Upper lobe of right lung (tissue), 1 donor: ENCODE measurements at places on chromosomes 2 and 18. TPM values are rescaled to one million over a fixed set of nuclear protein-coding genes. Genes with fewer than 3 reads are reported as not detected.

GRCh38 chr2:236574424-236575145 lies 5.0 kb downstream of the ACKR3 start:
- DNase-seq, result no peak
- peaks cover 5% of the 10 kb centered on the region for H3K27me3 ChIP-seq
- H3K4me1 ChIP-seq, result peaks cover 10% of the 10 kb centered on the region
- no peaks in the 10 kb centered on the region for H3K36me3 ChIP-seq

DNA sequence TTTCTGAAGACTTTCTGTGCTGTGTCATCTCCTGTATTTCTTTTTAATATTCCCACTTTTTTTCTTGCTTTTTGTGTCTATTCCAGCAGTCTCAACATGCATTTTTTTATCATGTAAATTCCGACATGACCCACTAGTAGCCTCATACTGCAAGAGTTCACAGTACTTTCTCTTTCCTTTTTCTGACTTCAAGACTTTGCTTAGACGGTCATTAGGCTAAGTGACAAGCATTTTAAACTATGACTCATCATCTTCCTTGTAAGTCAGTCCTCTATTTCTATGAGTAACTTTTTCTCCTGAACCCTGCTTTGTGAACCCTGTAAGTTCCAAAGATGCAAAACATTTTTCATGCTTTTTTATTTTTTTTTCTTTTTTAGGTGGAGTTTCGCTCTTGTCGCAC lies 381.2 kb downstream of the TXNL1 start:
- H3K27ac ChIP-seq, result no peak overlapping the region
- DNase-seq, result no peak
- no peaks in the 10 kb centered on the region for H3K27me3 ChIP-seq
- no peaks in the 10 kb centered on the region for H3K4me1 ChIP-seq
- H3K36me3 ChIP-seq, result no peaks in the 10 kb centered on the region

- no peak for DNase-seq
- no peak overlapping the region for H3K27ac ChIP-seq
- no peaks in the 10 kb centered on the region for H3K36me3 ChIP-seq
- no peak overlapping the region for H3K4me3 ChIP-seq
- H3K27me3 ChIP-seq, result no peaks in the 10 kb centered on the region
- H3K4me1 ChIP-seq, result no peaks in the 10 kb centered on the region
These were observed 477.7 kb downstream of the TNS1 start for GRCh38 chr2:217525076-217525475.

DNA sequence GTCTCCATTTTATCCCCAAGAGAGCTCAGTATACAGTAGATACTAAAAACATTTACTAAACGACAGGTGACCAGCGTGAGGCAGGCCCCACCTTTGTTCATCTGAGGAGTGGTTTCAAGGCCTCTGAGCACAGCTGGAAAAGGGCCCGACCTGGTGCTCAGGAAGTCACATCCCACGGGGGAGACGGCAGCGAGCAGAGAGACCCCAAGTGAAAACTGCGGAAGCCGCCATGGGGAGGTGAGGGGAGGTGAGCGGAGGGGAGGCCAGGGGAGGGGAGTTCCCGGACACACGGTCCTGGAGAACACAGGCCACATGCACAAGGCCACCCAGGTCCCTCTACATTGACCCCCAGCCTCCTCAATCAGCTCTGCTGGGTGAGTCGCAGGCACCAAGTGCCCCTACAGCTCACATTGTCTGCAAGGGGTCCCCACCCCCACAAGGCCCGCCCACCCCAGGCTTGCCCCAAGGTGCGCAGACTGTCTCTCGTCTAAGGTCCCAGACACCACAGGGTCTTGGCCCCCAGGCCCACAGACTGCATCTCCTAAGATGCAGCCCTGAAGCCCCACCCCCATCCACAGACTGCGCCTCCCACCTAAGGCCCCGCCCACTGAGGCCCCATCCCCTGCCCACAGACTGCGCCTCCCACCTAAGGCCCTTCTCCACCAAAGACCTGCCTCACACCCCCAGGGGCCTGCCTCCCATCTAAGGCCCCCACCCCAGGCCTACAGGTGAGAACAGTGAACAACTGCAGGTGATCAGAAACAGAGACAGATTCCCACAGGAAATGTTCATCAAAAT lies 19.1 kb downstream of the PARD6G start:
- no peak overlapping the region for H3K4me3 ChIP-seq
- H3K27me3 ChIP-seq, result no peaks in the 10 kb centered on the region
- no peak for DNase-seq
- H3K36me3 ChIP-seq, result no peaks in the 10 kb centered on the region
- no peaks in the 10 kb centered on the region for H3K4me1 ChIP-seq

DNA sequence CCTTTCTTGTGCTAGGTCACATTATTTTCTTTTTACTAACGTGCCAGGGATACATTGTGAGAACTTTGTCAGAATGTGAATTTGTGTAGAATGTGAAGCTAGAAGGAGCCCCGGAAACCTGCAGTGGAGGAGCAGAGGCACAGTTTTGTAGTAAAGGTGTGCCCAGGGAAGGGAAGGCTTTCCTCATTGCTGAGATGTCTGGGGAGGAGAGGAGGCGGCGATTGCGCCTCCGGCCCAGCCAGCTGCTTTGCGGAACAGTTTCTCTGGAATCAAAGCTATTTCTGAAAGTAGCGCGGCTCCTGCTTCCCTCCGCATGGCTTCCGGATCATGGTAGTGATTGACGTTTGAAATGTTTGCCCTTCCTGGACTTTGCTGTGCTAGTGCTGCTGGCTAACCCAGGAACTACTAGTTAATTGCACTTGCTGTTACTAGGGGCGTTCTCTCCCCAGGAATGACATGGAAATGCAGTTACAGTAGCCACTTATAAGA lies 83.1 kb upstream of the RBM44 start:
- no peak for DNase-seq
- peak overlapping the region; percentile 64 for H3K27ac ChIP-seq
- H3K36me3 ChIP-seq, result peaks cover 33% of the 10 kb centered on the region
- no peaks in the 10 kb centered on the region for H3K27me3 ChIP-seq

DNA sequence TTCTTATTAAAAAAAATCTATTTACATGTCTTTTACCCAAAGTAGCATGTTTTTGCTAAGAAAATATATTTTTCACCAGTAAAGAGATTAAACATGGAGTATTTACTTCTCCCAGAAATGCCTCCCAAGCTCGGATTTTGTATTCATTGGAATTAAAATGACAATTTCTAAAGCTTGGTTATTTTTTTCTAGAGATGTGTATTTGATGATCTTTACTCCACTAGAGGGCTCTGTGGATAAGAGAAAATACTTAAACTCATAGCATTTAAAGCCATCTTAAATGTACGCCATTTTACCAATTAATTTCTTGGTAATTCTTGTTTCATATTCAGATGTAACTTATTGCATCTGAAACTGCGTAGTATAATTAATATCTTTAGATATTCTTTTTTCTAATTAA lies 461.4 kb downstream of the GALR1 start:
- no peak overlapping the region for H3K4me3 ChIP-seq
- H3K36me3 ChIP-seq, result no peaks in the 10 kb centered on the region
- DNase-seq, result no peak
- no peaks in the 10 kb centered on the region for H3K4me1 ChIP-seq

DNA sequence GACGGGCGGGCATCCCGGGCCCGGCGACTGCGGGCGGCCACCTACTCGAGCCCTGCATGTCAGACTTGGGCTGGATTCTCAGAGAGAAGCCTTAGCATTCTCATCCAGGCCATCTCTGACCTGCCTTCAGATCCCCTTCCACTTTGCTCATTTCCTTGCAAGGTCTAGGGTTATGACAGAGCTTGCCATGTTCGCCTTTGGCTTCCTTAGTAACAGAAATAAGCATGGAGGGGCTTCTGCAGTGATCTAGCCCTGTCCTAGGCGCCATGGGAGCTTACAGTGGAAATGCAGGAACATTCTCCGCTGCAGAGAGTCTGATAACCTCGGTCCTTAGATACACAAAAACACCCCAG lies 632 bp upstream of the ACVR1 start:
- DNase-seq, result no peak
- H3K4me1 ChIP-seq, result peaks cover 21% of the 10 kb centered on the region
- no peaks in the 10 kb centered on the region for H3K36me3 ChIP-seq
- H3K4me3 ChIP-seq, result peak overlapping the region; percentile 77
- H3K27ac ChIP-seq, result peak overlapping the region; percentile 94

- H3K27ac ChIP-seq, result no peak overlapping the region
- H3K36me3 ChIP-seq, result no peaks in the 10 kb centered on the region
- no peak overlapping the region for H3K4me3 ChIP-seq
- no peak for DNase-seq
- peaks cover 4% of the 10 kb centered on the region for H3K4me1 ChIP-seq
These were observed 627.6 kb upstream of the PKDCC start for GRCh38 chr2:41420219-41420618.

DNA sequence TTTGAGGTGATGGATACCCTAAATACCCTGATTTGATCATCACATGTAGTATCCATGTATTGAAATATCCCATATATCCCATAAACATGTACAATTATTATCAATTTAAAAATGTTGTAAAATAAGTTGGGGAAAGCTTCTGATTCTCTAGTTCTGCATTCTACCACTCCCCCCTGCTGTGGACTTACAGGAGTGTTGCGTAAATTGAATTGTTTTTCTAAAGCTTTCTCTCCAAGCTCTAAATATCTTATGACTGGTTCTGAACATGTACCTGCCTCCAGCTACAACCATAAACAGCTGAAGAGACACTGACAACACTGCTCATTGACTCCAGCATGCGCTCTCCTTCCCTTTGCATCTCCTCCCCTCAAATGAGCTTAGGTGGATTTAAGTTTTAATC lies 145.2 kb downstream of the MGAT5 start:
- no peak overlapping the region for H3K27ac ChIP-seq
- no peaks in the 10 kb centered on the region for H3K4me1 ChIP-seq
- H3K36me3 ChIP-seq, result peaks cover 16% of the 10 kb centered on the region
- H3K27me3 ChIP-seq, result no peaks in the 10 kb centered on the region

GRCh38 chr2:86512034-86512433 lies 51.2 kb downstream of the CHMP3 start:
- no peak overlapping the region for H3K4me3 ChIP-seq
- peaks cover 10% of the 10 kb centered on the region for H3K4me1 ChIP-seq
- H3K36me3 ChIP-seq, result peaks cover 34% of the 10 kb centered on the region
- DNase-seq, result no peak
- H3K27ac ChIP-seq, result peak overlapping the region; percentile 0
- H3K27me3 ChIP-seq, result no peaks in the 10 kb centered on the region

DNA sequence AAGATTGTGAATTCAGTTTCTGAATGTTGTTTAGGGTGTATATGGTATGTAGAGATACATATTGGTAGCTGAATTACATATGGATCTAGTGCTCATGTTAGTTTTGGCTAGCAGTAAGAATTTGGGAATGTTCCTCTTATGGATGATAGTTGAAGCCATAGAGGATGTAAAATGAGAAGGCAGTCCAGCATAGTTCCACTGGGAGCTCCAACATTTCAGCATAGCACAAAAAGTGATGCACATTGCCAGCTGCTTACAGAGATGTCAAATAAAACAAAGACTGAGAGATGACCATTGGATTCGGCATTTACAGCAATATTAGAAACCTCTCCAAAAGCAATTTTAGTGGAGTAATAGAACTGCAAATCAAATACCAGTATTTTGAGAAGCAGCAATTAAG lies 77.4 kb downstream of the EML4 start:
- no peak for DNase-seq
- peaks cover 23% of the 10 kb centered on the region for H3K36me3 ChIP-seq
- no peak overlapping the region for H3K4me3 ChIP-seq
- peaks cover 17% of the 10 kb centered on the region for H3K4me1 ChIP-seq
- no peaks in the 10 kb centered on the region for H3K27me3 ChIP-seq

DNA sequence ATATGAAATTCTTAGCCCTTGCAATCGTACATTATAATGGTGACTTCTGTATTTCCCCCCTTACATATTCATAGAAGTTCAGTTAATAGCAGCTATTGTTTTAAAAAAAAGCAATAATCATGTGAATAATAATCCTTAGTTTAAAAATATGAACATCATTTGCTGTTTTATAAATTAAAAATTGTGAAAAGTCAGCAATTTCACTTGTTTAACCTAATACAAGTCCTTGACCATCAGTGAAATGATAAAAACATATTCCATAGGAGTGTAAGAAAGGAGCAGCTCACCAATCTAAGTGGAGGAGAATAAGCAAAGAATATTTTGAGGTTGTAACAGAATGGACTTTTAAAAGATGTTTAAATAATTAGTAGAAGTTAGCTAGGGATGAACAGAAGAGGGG lies 650.2 kb downstream of the SUCLG1 start:
- H3K36me3 ChIP-seq, result no peaks in the 10 kb centered on the region
- no peak overlapping the region for H3K4me3 ChIP-seq
- H3K27me3 ChIP-seq, result no peaks in the 10 kb centered on the region
- H3K4me1 ChIP-seq, result no peaks in the 10 kb centered on the region
- DNase-seq, result no peak

- H3K27me3 ChIP-seq, result no peaks in the 10 kb centered on the region
- peak overlapping the region; percentile 66 for H3K4me3 ChIP-seq
- no peaks in the 10 kb centered on the region for H3K4me1 ChIP-seq
- no peaks in the 10 kb centered on the region for H3K36me3 ChIP-seq
These were observed 1.0 kb upstream of the TCF4 start for GRCh38 chr18:55588870-55589595.

DNA sequence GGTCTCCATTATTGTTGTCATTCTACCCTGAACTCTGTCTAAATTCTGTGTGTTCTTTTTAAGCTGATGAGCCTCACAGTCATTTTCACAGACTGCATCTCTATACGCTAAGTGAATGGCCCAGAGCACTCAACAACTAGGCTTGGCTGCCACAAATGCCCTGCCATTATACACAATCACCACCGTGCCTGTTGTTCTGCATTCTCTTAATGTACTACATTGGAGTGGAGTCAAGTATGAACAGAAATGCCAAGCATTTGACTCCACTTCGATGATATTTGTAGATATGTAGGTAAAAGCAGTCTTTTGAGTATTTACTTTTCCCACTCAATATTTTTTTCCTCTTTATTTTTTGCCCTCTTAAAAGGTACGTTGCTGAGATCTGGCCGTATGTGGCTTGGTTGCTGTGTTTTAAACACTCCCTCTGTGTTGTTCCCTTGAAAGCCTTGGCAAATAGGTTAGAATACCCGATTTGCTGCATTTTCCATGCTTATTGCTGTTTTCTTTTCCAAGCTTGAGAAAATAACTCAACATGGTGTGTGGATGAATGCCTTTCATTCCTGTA lies 36.2 kb upstream of the TMEFF2 start:
- H3K27ac ChIP-seq, result no peak overlapping the region
- H3K36me3 ChIP-seq, result no peaks in the 10 kb centered on the region
- DNase-seq, result no peak
- no peak overlapping the region for H3K4me3 ChIP-seq
- no peaks in the 10 kb centered on the region for H3K27me3 ChIP-seq

ERFE gene
- not detected for total RNA-seq

TEX261 gene
- total RNA-seq, result 63.1 TPM

NOSTRIN gene
- 70.0 TPM for total RNA-seq

SCN7A gene
- 97.1 TPM for total RNA-seq

FSHR gene
- not detected for total RNA-seq

FBXO15 gene
- total RNA-seq, result 0.81 TPM

BMP10 gene
- total RNA-seq, result 1.4 TPM

XRCC5 gene
- 178 TPM for total RNA-seq

HOXD13 gene
- not detected for total RNA-seq

OR6B2 gene
- not detected for total RNA-seq
